ENCODE measurements at places on chromosomes 5 and 9.

DNA sequence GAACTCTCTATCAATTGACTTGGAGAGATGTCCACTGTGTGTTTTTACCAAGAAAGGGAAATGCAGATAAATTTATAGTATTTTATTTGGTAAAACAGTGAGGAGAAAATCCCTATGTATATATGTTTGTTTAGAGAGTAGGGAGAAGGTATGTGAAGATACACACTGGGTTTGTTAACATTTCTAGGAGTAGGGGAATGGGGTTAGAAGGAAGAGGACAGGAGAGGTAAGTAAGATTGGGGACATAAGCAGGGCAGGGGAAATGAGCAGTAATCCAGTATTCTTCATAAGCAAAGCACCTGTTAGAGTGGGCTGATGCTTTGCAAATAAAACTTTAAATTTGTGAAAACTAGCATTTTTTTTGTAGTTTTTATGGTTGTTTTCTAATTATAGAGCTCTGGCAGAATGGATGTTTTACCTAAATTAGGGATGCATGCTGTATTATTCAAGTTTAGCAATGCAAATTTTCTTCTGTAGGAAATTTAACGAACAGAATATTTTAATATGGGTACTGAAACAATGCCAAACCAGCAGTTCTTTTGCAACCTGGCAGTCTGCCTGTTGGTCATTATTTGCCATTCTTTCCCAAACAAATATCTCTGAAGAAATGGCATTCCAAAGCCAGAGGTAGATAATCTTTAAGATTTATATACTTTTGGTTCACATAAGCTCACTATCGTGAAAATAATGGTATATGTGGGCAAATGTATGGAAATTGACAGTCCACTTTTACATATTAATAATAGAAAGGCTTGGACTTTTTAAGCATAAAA lies 19.4 kb upstream of the DCP2 start:
- peak; percentile 19 for DNase-seq

DNA sequence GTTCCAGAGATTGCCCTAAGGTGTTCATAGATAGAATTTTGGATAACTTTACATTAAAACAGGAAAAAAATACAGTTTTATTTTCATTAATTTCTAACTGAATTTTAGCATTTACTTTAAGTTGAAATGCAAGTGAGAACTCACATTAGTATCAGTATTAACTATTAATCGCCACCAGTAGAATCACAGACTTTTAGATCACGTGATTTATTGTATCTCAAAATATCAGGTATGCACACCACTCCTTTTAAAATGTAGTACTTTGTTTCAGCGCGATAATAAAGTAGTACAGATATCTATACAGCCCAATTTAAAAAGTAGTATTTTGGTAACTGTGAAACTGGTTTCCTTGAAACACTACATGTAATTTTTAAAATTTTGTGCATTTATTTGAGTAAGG lies 978.7 kb downstream of the DNAH5 start:
- DNase-seq: no peak

DNA sequence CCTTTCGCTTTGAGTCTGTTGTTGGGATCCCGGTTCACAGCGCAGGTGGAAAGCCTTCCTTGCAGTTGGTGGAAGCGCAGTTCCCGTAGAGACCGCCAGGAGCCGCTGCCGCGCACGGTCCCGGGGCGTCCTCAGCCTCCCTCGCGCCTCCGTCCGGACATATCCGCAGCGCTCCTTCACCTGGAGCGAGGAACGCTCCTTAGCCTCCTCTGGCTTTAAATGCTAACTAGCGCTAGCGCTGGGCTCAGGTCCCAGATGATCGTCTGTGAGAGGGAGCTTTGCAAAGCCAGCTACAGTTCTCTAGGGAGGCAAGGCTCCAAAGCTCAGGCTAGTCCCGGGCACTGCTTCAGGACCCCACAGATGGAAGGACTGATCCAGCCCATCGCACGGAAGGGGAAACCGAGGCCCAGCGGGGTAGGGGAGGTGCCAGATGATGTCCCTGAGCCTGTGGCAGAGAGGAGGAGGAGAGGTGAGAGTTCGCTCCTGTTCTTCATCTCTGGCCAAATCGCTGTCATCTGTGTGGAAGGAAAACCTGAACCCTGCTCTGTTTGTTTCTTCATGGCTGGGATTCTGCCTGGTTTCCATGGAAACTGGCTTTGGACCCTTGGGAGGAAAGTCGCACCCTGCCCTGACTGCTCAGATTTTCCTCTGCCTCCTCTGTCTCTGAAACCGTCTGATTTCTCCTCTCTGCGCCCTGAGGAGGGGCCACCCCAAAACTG lies 31.4 kb downstream of the COL15A1 start:
- DNase-seq: peak; percentile 18

- no peak for DNase-seq
Observed at GRCh38 chr5:90384389-90384788, 25.2 kb downstream of the CETN3 start.

GRCh38 chr9:76512826-76513225 lies 53.8 kb downstream of the GCNT1 start:
- no peak for DNase-seq
